ENCODE measurements at places on chromosomes 4 and X. TPM values are rescaled to one million over a fixed set of nuclear protein-coding genes. Genes with fewer than 3 reads are reported as not detected.

Gene SPANXB1
- total RNA-seq = not detected

Gene ALPK1
- total RNA-seq = 1.8 TPM

GRCh38 chrX:42673301-42673810 lies 104.6 kb downstream of the PPP1R2C start:
- no peaks in the 10 kb centered on the region for H3K4me1 ChIP-seq
- H3K27ac ChIP-seq = no peak overlapping the region
- H3K27me3 ChIP-seq = no peaks in the 10 kb centered on the region
- no peak for DNase-seq

DNA sequence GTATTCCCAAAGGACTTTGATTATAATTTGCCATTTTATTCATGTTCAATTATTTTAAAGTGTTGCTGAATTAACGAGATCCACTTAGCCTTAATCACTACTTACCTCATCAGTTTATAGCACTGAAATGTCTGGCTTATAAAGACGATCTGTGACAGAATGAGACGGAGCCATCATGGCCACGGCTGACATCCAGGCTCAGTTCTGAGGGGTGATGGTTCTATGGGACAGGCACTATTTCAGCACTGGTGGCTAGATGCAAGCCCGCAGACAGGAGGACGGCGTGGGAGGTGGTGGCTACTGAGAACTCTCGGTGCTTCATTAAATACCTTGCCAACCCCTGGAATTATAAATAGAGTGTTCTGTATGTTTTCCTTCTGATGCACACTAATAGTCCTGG lies 1084.2 kb upstream of the TENM3 start:
- H3K4me3 ChIP-seq = no peak overlapping the region
- H3K27me3 ChIP-seq = no peaks in the 10 kb centered on the region
- no peaks in the 10 kb centered on the region for H3K4me1 ChIP-seq
- H3K27ac ChIP-seq = no peak overlapping the region
- no peaks in the 10 kb centered on the region for H3K36me3 ChIP-seq
- no peak for DNase-seq

DNA sequence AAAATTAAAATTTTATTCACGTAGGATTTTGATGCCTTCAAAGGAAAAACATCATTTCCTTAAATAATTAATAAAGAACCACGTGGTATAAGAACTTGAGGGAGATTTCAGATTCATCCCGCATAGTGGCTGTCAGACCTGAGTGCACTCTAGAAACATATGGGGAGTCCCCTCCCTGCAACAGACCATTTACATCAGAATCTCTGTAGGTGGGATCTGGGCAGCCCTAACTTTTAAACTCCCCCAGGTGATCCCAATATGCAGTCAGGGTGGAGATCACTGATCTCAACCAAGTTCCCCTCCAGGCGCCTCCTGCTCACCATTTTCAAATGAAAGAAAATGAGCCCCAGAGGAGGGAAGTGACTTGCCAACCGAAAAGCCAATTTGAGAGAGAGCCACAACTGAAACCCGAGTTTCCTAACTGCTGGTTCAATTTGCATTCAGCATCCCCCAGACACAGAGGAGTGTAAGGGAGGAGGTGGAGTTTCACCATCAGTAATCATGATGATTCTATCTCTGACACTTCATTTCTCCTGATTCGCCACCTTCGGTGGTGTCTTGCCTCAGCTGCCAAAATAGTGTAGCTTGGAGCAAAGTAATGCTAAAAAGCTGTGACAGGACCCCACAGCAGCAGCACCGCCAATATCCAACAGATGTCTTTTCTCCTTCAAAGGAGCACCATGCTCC lies 11.4 kb downstream of the RNF150 start:
- H3K27ac ChIP-seq = no peak overlapping the region
- H3K36me3 ChIP-seq = peaks cover 2% of the 10 kb centered on the region
- DNase-seq = no peak

DNA sequence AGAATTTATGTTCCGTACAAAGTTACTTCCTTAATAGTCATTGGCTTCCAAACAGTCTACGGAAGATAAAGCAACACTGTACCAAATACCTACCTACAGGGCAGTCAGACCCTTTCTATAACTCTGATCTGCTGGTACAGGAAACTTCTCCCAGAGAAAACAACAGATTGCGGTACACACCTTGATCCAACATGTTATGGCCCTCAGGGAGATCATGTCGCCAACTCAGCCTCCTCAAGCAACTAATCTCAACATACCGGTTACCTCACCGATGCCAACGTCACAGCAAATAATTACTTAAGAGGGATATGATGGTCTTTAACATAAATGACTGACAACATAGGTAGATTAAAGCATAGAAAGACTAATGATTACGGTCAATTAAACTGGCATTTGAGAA lies 70.4 kb downstream of the RFC1 start:
- no peaks in the 10 kb centered on the region for H3K27me3 ChIP-seq
- H3K4me1 ChIP-seq = no peaks in the 10 kb centered on the region
- no peak for DNase-seq
- H3K36me3 ChIP-seq = peaks cover 47% of the 10 kb centered on the region
- H3K27ac ChIP-seq = no peak overlapping the region

GRCh38 chr4:138634915-138635314 lies 380.7 kb upstream of the NOCT start:
- no peaks in the 10 kb centered on the region for H3K36me3 ChIP-seq
- no peak for DNase-seq
- peaks cover 5% of the 10 kb centered on the region for H3K27me3 ChIP-seq
- H3K4me3 ChIP-seq = no peak overlapping the region
- peaks cover 5% of the 10 kb centered on the region for H3K4me1 ChIP-seq

DNA sequence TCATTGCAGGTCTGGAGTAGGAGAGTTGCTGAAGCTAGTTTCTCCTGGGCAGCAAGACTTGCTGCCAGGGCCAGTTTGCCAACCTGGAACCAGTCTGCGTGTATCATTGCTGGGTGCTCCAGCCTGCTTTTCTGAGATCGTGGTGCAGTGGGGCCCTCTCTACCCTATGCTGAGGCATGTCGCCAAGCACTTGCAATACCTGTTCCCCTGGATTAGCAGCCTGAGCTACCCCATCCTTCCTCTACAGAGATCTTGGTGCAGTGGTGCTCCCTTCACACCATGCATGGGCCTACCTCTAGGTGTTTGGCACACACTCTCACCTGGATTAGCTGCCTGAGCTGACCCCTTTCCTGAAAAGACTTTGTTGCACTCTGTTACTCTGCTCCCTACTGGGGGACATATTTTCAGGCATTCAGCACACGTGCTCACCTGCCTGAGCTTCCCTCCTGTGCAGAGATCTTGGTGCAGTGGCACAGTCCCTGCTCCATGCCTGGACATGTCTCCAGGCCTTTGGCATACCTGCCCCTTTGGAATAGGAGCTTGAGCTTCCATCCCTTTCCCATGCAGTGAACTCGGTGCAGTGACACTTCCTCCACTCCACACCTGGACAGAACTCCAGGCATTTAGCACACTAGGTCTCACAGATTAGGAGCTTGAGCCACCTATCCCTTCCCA lies 133.7 kb upstream of the CXCL13 start:
- H3K27me3 ChIP-seq = peaks cover 18% of the 10 kb centered on the region
- DNase-seq = no peak
- no peaks in the 10 kb centered on the region for H3K36me3 ChIP-seq
- H3K4me1 ChIP-seq = no peaks in the 10 kb centered on the region

- H3K27ac ChIP-seq = peak overlapping the region; percentile 67
- no peaks in the 10 kb centered on the region for H3K27me3 ChIP-seq
- H3K4me3 ChIP-seq = no peak overlapping the region
- peaks cover 17% of the 10 kb centered on the region for H3K36me3 ChIP-seq
- peaks cover 51% of the 10 kb centered on the region for H3K4me1 ChIP-seq
Measured at GRCh38 chr4:7807351-7807921, 132.2 kb downstream of the AFAP1 start.

DNA sequence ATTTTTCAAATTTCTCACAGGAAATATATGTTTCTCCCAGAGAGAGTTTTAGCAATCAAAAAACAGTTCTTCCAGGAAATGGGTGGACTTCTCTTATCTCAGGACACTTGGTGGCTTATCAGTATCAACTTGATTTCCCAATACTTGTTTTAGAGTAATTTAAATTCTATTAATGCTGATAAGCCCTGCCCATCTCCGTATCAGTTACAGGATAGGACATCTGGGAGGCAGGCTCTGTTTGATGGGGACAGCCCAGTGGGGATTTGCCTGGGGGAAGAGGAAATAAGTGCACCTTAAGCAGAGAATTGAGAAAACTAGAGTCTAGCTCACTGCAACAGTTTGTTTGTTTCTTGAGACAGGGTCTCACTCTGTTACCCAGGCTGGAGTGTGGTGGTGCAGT lies 43.2 kb upstream of the PDGFRA start:
- H3K27ac ChIP-seq = no peak overlapping the region
- no peak for DNase-seq
- H3K36me3 ChIP-seq = no peaks in the 10 kb centered on the region
- peaks cover 26% of the 10 kb centered on the region for H3K27me3 ChIP-seq

DNA sequence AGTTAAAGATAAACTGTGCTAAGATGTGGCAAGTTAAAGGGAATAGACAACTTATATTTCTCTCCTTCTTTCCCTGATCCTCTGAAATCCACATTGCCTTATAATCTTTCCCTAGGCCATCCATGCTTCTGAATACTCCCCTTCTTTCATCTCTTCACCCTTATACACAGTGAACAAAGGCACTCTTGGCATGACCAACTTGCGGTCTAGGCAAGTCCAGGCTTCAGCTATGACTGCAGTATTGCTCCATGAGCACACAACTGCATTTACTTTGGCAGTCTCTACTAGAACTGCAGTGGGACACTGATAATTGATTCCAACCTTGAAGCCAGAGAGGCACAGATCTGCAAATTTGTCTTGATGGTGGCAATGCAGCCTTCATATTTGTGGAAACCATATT lies 24.2 kb upstream of the UBA6 start:
- no peaks in the 10 kb centered on the region for H3K4me1 ChIP-seq
- DNase-seq = no peak
- peaks cover 23% of the 10 kb centered on the region for H3K36me3 ChIP-seq
- H3K4me3 ChIP-seq = no peak overlapping the region
- H3K27ac ChIP-seq = no peak overlapping the region

GRCh38 chrX:49202022-49202421 lies 2.0 kb upstream of the SYP start:
- DNase-seq = no peak
- no peaks in the 10 kb centered on the region for H3K4me1 ChIP-seq
- H3K4me3 ChIP-seq = no peak overlapping the region
- H3K27ac ChIP-seq = no peak overlapping the region
- peaks cover 20% of the 10 kb centered on the region for H3K27me3 ChIP-seq
- no peaks in the 10 kb centered on the region for H3K36me3 ChIP-seq

Gene ZNF157
- 2.0 TPM for total RNA-seq

Gene DCAF8L1
- total RNA-seq = not detected

Gene NLGN3
- total RNA-seq = 5.9 TPM

GRCh38 chr4:158726633-158727032 lies 3.4 kb upstream of the PPID start:
- peaks cover 4% of the 10 kb centered on the region for H3K4me1 ChIP-seq
- H3K4me3 ChIP-seq = no peak overlapping the region
- DNase-seq = no peak
- H3K27ac ChIP-seq = no peak overlapping the region

GRCh38 chr4:11438647-11439046 lies 10.0 kb upstream of the HS3ST1 start:
- H3K36me3 ChIP-seq = no peaks in the 10 kb centered on the region
- no peak overlapping the region for H3K27ac ChIP-seq
- DNase-seq = no peak
- no peaks in the 10 kb centered on the region for H3K4me1 ChIP-seq
- no peak overlapping the region for H3K4me3 ChIP-seq

DNA sequence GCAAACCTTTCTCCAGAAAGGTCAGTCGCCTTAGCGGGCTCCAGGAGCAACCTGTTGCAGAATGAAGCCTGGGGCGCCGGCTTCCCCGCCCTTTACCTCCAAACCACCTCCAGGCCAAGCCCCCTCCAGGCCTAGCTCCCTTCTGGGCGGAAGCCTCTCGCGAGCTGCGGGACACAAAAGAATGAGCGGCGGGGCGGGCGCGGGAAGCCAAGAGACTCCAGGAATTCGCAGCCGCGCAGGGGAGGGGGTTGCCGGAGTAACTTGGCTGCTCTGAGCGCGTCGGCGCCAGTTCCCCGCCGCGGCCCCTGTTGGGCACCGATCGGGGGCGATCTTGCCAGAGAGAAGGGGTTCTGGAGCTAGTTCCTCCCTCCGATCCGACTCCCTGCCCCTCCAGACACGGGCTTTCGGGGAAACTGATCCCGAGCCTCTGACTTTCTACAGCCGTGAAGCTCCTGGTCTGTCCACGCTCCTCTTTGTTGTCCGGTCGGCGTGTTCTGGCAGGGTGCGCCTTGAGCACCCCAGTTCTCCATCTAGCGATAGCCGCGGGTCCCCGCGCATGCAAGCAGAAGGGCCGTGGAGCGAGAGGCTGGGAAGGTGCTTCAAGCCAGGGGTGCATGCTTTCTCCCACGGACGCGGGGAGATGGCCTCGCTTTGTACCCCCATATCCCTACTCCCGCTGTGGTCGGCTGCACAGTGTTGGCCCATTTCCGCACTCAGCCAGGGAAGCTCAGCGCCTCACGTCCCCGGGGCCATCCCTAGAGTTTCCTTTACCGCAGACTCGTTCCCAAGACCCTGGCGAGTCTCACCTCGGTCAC lies 1.2 kb downstream of the PROM1 start:
- H3K27ac ChIP-seq = peak overlapping the region; percentile 92
- peak; percentile 78 for DNase-seq
- peaks cover 4% of the 10 kb centered on the region for H3K36me3 ChIP-seq

GRCh38 chr4:138953961-138954371 lies 61.6 kb upstream of the NOCT start:
- H3K27ac ChIP-seq = no peak overlapping the region
- H3K27me3 ChIP-seq = no peaks in the 10 kb centered on the region
- peaks cover 1% of the 10 kb centered on the region for H3K4me1 ChIP-seq
- H3K36me3 ChIP-seq = no peaks in the 10 kb centered on the region
- H3K4me3 ChIP-seq = no peak overlapping the region

- peaks cover 14% of the 10 kb centered on the region for H3K27me3 ChIP-seq
- no peak overlapping the region for H3K27ac ChIP-seq
- H3K36me3 ChIP-seq = no peaks in the 10 kb centered on the region
- H3K4me3 ChIP-seq = no peak overlapping the region
Measured at GRCh38 chr4:77282305-77282704, 125.3 kb downstream of the CCNG2 start.

- H3K27ac ChIP-seq = no peak overlapping the region
- H3K36me3 ChIP-seq = peaks cover 17% of the 10 kb centered on the region
- H3K4me1 ChIP-seq = peaks cover 2% of the 10 kb centered on the region
- no peak for DNase-seq
- H3K27me3 ChIP-seq = no peaks in the 10 kb centered on the region
Measured at GRCh38 chr4:75696071-75696470, 22.9 kb upstream of the G3BP2 start.

Gene GAGE12F
- total RNA-seq = not detected

Data from progenitor cell of endocrine pancreas (in vitro differentiated cells).